ENCODE measurements at places on chromosomes 13 and 19. TPM values are rescaled to one million over a fixed set of nuclear protein-coding genes. Genes with fewer than 3 reads are reported as not detected.

- DNase-seq: no peak
Observed at GRCh38 chr19:38900743-38901190, 998 bp downstream of the NFKBIB start.

GRCh38 chr19:41911889-41912731 lies 16.1 kb downstream of the ERFL start:
- DNase-seq: no peak

GRCh38 chr13:28984825-28985224 lies 164.7 kb downstream of the MTUS2 start:
- DNase-seq: no peak

DNA sequence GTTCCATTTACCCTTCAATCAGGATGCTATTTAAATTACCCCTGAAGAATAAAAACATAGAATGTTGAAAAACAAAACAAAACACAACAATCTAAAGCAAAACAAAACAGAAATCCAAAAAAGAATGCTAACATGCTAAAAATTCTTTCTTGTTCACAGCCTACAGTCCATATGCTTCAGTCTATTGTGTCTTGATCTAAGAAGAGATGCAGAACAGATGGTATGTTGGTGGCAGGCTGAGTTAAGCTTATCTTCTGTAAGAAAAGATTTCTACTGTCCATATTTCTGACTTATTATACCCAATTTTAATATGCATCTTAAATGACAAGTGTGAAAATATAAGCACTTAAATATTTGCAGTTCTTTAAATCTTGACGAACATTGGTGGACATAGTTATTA lies 356.1 kb upstream of the SLITRK1 start:
- DNase-seq: no peak

DNA sequence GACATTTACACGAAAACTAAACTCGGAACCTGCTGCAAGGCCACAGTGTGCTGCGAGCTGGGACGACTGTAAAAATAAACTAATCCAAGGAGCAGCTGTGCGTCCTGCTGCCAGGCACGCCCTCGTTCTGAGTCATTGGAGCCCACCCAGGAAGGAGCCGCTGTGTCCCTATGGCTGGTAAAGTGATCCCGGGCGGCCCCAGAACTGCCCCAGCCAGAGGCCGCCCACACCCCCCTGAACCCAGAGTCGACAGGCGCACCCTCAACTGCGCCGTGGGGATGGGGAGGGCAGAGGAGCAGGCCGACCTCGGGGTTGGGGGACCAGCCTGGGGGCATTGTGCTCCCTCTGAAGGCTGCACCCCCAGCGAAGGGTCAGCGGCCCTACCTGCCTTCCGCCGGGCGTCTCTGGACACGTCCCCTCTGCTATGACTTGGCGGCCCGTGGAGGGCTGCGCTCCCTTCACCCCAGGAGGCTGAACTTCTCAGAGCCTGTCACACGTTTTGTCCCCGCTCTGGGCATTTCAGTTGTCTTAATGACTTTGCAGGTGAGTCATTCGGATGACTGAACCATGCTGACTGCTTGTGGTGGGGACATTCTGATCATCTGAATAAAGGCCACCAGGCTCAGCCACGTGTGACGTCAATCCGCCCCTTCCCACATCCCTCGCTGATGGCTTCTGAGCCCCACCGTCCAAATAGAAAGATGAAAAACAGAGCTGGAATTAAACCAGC lies 42.7 kb downstream of the ADPRHL1 start:
- peak; percentile 93 for DNase-seq

DNA sequence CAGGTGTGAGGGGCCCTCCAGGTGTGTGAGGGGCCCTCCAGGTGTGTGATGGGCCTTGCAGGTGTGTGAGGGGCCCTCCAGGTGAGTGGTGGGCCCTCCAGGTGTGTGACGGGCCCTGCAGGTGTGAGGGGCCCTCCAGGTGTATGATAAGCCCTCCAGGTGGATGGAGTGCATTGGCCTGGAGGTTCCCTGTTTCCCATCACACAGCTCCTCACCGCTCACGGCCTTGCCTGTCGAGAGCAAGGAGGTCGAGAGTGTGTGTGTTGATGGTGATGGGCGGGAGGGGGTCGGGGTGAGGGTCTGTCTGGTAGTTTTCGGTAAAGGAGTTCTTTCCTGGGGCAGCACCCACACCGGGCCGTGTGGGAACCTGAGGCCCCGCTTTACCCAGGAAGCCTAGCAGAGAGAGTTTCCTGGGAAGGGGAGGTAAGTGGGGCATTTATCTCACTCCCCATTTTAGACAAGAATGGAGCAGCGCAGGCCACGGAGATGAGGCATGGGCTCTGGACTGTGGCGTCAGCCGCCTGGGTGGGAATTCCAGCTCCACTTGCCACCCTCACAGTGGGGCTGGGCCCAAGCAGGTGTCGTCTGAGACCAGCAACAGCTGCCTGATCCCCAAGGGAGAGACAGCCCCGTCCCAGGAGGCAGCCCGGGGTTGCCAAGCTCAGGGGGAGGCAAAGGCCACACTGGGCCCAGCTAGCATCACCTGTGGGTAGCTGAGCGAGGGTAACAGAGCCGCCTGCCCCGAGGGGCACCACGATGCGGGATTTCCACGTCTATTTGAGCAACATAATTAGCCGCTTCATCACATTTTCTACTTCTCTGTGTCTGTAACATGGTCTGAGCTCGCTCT lies 10.9 kb upstream of the GAS6 start:
- DNase-seq: no peak

DNA sequence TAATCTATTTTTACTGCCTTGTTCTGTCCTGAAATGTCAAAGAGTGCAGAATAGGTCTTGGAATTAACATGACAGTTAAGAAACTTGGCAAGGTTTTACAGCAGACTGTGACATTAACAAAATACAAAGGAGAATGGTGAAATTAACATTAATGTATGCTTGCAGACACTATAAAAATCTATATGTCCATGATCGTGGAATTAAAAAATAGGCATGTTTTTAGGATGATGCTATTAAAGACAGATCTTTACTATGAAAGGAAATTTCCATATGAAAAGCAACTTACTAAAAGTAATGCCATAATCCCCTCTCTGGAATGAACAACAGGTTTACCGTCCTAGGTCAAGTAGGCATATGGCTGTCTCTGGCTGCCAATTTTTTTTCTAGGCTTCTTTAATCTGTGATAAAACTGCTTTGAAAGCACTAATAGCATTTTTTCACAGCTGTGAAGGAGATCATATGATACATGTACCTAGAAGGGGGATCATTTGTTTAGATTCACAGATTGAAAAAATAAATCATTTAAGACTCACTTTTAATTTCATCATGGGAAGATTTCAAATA lies 291.5 kb downstream of the ZNF536 start:
- DNase-seq: no peak

DNA sequence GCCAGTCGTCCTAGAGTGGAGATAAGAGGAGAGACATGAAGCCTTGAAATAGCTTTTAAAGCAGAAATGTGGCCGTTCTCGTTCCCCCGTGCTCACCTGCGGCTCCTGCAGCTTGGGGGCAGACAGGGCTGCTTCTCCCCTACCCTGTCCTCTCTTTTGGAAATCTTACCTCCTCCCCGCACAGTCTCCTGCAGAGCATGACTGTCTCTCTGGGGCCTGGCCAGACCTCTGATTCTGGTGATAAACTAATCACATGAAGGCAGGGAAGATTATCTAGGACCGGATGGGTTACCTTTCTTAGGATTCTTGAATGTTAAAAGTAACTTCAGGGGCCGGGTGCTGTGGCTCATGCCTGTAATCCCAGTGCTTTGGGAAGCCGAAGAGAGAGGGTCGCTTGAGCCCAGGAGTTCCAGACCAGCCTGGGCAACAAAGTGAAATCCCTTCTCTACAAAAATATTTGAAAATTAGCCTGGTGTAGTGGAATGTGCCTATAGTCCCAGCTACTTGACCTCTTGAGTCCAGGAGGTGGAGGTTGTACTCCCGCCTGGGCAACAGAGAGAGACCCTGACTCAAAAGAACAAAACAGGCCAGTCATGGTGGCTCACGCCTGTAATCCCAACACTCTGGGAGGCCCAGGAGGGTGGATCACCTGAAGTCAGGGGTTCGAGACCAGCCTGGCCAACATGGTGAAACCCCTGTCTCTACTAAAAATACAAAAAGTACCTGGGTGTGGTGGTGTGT lies 8.1 kb downstream of the CEBPA start:
- DNase-seq: no peak

The CEACAM20 gene
- not detected for total RNA-seq

The IFNL1 gene
- not detected for total RNA-seq

The ATP4B gene
- total RNA-seq: not detected

Measured in Caki2 (cell line).